Dorsolateral prefrontal cortex (tissue), 122 donors: ENCODE measurements at places on chromosomes 5 and 9.
A peak's percentile ranks its signal among the peaks of the same experiment; 100 is the strongest.

- no peak for DNase-seq
These were observed 257.2 kb downstream of the YTHDC2 start for GRCh38 chr5:113770648-113771047.

- DNase-seq, result no peak
These were observed 303.7 kb downstream of the CCDC171 start for GRCh38 chr9:15856591-15856990.

DNA sequence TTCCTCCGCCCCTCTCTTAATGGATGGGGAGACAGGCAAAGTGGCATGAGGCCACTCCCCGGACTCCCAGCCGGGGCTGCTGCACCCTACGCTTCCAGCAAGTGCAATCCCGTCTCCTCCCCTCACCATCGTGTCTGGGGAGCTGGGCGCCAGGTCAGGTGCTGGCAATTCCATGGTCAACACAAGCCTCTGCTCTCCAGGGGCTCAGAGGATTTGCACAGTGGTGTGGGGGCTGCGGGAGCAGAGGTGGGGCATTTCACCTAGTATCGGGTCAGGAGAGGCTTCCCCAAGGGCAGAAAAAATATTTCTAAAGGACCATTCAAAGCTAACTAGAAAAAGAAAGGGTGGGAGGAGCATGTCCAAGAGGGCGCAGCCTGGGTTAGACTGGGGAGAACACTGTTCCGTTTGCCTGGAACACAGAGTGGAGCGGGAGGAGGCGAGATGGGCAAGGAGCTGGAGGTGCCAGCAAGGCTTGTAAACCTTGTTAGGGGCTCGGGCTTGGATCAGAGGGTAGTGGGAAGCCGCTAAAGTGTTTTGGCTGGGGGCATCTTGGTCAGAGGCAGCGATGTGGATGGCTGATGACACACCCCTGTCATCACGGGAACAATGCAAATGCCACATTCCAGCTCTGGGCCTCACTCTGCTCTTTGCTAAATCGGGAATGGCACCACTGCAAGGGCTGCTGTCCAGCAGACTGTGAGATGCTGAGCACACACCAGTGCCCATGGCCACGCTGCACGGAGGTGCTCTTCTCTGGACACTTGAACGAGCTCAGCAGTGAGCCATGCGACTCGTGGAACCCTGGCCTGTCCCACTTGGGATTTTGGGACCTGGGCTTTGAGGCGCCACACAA, 191.7 kb downstream of the CDK5RAP2 start:
- DNase-seq, result no peak

GRCh38 chr5:39009280-39009679, 64.9 kb downstream of the RICTOR start:
- DNase-seq, result no peak

- no peak for DNase-seq
These were observed 82.1 kb downstream of the DPYSL3 start for GRCh38 chr5:147427521-147428401.

DNA sequence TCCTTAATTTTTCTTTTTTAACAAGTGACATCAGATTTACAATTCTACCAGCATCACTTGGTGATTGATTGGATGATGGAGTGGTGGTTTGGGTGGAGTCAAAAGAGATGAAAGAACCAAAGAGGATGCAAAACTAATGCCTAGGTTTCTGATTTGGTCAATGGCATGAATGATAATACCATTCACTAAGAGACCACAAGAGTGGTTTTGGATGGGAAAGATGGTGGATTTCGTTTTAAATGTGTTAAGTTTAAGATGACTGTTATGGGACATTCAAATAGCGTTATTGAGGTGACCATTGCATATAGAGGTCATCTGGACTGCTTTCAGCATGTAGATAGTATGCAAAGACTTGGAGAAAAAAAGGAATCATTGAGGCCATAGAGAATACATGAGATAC, 3.6 kb downstream of the SMC5 start:
- DNase-seq, result no peak

- DNase-seq, result no peak
These were observed 24.7 kb upstream of the TMEM171 start for GRCh38 chr5:73095564-73096238.

DNA sequence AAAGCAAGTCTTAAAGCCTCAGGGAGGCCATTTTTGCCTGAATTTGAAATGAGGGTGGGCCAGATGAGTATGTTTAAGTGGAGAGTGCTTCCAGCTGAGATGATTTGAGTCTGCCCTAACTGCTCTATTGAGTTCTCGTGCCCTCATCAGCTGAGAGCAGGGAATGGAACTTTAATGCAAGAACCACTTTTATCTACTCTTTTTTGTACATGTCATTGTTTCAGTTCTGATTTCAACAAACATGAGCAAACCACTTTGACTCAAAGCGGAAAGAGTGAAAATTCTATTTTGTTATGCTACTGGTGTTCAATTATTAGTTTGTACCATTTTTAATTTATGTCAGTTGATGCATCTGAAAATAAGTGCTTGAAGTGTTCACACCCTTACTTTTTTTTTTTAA, 35.8 kb downstream of the DCAF10 start:
- DNase-seq, result no peak

DNA sequence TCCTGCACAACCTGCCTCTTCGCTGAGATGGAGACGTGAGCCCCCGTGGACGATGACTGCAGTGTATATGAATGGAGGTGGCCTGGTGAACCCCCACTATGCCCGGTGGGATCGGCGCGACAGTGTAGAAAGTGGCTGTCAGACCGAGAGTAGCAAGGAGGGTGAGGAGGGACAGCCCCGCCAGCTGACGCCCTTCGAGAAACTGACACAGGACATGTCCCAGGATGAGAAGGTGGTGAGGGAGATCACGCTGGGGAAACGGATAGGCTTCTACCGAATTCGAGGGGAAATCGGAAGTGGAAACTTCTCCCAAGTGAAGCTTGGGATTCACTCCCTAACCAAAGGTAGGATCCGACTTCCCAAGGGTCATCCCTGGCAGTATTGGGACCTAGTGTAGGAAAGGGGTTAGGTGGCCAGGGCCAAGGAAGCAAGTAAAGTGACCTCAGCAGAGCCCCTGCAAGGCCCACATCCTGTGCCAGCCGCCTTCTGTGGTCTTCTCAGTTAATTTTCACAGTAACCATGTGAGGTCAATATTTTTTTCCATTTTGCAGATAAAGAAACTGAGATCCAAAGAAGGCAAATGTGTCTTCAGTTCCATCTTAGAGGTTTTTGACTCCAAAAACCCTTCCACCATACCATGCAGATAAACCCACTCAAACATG, 53.8 kb downstream of the NIM1K start:
- DNase-seq, result no peak

GRCh38 chr5:96172436-96172835, 210.8 kb upstream of the ELL2 start:
- DNase-seq, result no peak

- no peak for DNase-seq
These were observed 44.1 kb downstream of the SNX18 start for GRCh38 chr5:54561651-54562050.

DNA sequence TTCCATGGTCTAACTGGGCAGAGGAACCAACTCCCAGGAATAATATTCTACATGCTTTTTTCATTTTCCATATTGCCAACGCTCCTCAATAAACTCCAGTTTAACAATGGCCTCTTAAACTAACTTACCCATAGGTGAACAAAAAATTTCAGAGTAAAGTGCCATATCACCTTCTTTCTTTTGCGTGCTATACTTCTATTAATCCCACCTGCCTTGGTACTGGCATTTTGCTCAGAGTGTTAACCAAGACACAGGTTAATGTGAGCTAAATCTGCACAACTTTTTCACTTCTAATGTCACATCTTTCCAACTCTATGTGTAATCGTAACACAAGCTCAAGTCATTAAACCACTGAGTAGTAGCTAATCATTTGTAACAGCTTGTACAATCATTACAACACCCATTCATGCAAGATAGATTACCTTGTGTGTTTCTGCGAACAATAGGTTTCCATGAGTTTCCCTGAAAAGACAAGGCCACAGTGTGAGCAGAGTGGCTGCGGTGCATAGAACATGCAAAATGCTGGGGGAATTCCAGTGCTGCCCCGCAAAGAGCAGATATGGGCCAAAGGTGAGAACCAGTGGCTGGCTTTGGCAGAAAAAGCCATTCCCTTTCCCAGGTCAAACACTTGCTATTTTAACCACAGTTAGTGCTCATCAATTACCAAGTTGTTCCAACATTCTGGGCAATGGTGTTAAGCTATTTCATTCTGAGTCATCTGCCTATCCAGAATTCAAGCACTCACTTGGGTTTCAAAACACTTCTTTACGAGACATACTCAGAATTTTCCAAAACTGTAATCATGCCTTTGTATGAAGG, 42.8 kb downstream of the TIMD4 start:
- no peak for DNase-seq

DNA sequence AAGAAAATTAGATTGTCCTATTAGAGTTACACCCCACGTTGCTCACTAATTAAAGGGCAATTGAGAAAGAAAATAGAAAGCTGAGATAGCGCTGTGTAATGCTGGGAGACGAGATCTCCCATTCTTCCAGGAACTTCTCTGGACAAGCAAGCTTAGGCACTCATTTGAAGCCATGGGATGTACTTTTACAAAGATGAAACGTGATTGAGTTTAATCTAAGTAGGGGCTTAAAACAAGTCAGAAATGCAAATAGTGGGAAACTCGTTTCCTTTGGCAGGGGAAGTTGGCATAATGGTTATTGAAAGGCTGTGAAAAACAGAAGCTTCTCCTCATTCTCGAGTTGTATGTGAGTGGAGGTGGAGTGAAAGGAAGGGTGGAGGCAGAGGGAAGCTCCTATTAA, 3.7 kb downstream of the PRDM6 start:
- DNase-seq, result no peak

GRCh38 chr5:172541099-172541772, 86.9 kb upstream of the SH3PXD2B start:
- no peak for DNase-seq

DNA sequence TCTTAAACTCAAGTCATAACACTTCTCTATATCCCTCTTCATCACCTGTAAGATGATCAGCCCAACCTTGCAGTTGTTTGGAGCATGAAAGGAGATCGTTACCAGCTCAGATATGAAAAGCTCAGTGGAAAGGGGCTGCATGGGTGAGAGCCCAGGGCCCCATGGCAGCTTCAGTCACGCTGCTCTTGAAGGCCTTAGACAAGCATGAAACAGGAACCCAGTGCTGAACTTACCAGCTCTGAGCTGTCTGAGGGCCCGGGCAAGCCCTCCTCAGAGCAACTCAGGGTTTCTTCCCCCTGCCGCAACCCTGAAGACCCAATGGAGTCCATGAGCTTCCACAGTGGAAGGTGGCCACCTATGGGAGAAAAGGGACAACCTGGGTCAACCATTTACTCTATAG, 3.3 kb downstream of the HK3 start:
- DNase-seq, result no peak

- peak; percentile 21 for DNase-seq
These were observed 483.7 kb upstream of the PIK3R1 start for GRCh38 chr5:67731886-67732285.

- DNase-seq, result peak; percentile 7
These were observed 61.5 kb downstream of the CRB2 start for GRCh38 chr9:123417289-123418051.

DNA sequence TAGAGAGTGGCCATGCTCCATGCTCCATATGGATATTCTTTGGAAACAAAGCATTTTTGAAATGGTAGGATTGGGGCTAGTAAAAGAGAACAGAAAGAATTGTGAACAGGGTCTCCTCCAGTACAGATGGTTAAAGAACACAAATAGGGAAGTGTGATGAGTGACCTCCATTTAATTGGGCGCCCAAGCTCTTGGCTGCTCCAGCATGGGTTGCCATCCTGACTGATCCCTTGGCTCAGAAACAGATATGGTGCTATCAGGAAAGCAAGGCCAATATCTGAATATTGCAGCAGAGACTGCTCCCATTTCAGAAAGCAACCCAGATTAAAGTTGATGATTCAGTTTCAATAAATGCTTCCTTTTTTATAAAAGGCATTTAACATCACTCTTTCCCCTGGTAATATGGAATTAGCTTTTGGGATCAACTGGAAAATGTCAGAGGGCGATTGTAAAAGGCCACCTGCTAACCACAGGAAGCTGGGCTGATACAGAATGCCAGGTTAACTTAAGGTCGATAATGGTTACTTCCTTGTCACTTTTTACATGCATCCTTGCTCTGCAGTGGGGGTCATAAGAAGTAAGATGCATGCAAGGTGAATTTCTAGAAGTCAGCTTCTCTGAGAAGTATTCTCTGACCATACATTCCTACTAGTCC, 52.9 kb downstream of the TMC1 start:
- no peak for DNase-seq

GRCh38 chr5:115661101-115661500, 35.3 kb upstream of the TMED7 start:
- DNase-seq, result no peak

DNA sequence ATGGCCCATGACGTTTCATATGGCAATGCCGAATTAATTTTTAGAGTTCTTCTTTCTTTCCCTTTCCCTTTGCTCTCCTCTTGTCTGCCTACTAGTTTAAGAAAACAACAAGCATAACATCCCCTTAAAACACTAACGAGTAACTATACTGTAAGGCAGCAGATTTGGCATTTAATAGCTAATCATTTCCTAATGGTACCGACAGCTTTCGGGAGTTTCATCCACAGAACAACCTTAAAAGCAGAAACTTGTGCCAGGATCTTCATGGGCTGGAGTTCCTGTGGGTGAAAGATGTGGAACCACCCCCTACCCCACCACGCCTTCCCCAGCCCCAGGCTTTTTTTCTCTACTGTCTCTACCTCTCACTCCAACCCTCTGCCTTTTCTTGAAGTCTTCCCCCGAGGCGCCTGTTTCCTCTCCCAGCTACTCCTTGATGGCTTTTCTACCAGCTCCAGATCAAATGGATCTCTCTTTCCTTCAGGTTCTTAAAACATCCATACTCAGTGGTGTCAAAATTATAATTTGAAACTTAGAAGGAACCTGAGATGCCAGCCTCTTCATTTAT, 319.5 kb downstream of the PIK3R1 start:
- DNase-seq, result no peak

DNA sequence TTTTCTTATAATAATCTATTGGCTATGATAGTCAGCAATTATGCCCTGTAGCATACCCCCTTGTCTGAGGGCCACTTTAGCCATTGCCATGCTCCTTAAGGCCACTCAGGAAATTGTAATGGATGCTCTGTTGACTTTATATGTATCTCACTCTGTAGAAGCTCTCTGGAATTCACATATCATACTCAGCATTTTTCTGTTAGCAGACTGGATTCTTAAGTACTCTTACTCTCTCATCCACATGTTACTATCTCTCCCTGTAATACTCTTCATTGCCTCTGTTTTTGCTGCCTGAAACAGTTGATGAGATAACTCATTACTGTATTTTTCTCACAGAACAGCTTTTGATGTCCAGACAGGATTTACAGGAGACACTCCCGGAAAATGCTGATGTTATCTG, 24.2 kb downstream of the TMEM232 start:
- DNase-seq, result no peak

DNA sequence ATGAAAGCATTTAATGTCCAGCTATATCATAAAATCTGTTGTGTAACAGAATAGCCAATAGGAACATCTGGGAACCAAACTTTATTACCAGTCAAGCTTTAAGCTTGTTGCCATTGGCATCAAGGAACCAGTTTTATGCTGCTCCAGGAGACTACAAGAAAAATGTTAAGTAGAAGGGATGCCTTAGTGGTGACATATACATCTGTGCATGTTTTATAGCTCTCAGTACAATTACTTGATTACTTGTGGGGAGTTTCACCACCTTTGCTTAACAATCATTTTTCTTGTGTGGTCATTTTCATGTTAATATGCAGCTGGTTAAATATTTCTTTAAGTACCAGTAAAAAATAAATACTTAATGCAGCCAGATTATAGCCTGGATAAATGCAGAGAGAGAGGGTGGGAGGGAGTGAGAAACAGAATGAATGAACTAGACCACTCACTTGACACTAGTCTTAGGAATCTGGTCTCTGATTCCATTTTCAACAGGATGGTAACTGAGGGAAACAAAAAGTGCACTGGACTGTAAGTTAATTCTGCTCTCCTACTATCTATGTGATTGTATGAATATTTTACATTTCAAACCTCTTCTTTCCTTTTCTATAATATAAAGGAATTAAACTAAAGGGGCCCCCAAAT, 35.7 kb upstream of the LURAP1L start:
- no peak for DNase-seq
